ENCODE measurements at places on chromosomes 6 and 20. TPM values are rescaled to one million over a fixed set of nuclear protein-coding genes. Genes with fewer than 3 reads are reported as not detected.
A peak's percentile ranks its signal among the peaks of the same experiment; 100 is the strongest.

- no peak for DNase-seq
Measured at GRCh38 chr6:157989541-157990289, 8.1 kb downstream of the SYNJ2 start.

- DNase-seq, result no peak
Measured at GRCh38 chr20:16485401-16485800, 87.8 kb downstream of the KIF16B start.

DNA sequence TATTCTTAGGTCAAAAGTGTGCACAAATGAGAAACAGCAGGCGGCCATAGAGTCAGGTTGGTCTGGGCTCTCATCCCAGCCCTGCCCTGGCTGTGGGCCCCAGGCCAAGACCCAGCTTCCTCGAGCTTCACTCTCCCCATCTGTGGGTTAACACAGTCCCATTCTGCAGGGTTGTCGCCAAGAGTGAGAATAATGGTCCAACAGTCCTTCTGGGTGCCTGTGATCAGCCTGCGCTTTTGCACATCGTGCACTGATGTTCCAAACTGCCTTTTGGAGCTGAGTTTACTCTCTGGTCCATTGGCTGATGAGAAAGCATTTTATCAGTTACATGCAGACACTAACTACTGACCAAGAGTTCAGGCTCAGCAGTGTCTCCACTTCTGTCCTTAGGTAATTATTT lies 82.6 kb downstream of the INSM1 start:
- no peak for DNase-seq

- DNase-seq, result no peak
Measured at GRCh38 chr20:12237772-12238171, 320.1 kb downstream of the BTBD3 start.

DNA sequence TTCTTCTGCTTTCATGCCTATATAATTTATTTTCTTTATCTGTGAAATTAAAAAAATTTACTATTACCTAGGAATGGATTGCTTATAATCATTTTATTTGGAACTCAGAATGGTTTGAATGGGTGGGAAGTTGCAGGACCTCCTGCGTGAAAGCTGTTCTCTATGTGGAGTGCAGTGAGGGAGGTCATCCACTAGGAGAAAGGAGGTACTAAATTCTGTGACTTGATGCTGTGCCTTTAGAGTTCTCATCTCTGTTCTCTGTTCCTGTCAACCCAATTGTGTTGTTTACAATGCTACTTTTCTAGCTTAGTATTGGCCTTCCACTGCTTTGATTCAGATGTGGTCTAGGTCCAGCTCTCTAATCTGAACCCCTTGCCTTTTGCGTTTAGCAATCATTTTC lies 65.0 kb upstream of the HIVEP1 start:
- DNase-seq, result no peak

- no peak for DNase-seq
Measured at GRCh38 chr20:56788671-56789610, 159.8 kb downstream of the TFAP2C start.

DNA sequence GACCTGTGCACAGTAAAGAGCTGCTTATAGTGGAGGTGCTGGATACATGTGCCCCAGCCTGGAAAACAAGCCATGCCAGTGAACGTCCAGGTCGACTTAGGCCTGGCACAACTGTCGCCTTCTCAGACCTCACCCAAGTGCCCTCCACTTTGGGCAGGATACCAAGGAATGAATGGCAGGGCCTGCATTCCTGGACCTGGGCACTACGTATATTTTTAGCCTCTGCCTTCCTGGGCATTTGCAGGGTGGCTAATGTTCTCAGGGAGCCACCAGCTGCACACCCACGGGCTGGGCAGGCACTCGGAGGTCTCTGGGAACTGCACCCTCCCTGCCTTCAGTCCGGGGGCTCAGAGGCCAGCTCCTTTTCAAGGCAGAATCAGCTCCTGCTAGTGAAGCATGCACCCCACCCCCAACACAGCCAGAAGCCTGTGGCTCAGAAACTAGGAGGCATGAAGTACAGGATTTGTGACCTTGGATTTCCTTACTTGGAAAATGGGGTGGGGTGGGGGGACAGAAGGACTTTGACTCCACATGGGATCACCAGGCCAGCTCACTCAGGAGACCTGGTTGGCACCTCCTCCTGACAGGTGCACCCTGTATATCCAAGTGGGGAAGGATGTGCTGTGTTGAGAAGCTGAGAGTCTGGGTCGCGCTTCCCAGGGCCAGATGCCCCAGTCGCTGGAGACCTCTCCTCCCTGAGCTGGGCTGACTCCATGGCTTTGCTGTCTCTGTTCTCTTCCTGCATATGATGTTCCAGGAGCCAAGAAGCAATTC lies 2.5 kb upstream of the LSM14B start:
- peak; percentile 84 for DNase-seq

GRCh38 chr6:28134015-28134414 lies 7.7 kb upstream of the ZKSCAN8 start:
- DNase-seq, result peak; percentile 59

DNA sequence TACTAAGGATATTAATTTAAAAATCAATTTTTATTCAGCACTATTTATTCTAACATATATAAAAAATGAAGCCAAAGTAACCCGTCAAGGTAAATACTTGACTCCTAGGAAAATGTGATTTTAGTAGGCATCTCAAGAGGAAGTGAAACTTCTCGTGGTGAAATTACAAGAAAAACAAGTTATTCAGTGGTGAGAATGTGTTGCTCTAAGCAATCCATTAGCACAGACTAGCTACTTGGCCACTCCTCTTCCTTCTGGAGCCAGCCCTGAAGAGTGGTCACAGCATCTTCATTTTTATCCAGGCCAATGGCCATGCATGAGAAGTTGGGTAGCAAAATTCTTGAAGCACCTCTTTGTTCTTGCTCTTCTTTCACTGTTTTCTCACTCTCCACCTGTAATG lies 40.4 kb upstream of the GFRAL start:
- DNase-seq, result no peak

GRCh38 chr6:52373151-52373690 lies 11.3 kb downstream of the PAQR8 start:
- DNase-seq, result no peak

DNA sequence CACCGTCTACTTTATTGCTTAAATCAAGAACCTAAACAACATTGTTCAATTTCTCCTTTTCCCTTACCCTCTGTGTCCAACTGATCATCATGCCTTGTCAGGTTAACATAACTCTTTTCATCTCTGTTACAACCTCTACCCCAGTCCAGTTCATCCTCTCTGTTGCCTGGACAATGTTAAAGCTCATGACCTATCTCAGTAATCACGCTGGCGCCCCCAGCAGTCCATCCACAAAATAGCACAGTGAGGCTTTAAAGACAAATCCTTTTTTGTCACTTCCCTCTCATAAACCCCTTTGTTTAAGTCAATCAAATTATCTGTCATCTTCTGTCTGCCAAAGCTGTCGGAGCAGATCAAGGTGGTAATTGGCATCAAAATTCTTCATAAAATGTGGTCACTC lies 140.1 kb downstream of the QKI start:
- peak; percentile 66 for DNase-seq

- no peak for DNase-seq
Measured at GRCh38 chr6:96014846-96015517, 792 bp upstream of the FUT9 start.

DNA sequence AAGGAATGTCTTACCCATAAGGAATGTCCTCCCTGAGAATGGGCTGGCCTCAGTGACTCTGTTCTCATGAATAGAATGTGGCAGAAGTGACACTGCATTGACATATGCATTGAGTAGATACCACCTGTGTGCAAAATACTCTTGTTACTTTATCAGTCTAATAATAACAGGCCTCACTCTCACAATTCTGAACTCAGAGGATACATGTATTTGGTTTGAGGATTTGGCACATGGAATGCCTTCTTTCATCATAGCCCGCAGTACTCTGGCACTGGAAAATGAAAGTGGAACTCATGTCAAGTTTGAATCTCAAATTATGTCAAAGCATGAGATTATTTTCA lies 52.9 kb upstream of the PLCB4 start:
- DNase-seq, result no peak

- no peak for DNase-seq
Measured at GRCh38 chr20:52914870-52915269, 57.3 kb upstream of the TSHZ2 start.

- peak; percentile 24 for DNase-seq
Measured at GRCh38 chr6:170265655-170266054, 25.2 kb downstream of the DLL1 start.

DNA sequence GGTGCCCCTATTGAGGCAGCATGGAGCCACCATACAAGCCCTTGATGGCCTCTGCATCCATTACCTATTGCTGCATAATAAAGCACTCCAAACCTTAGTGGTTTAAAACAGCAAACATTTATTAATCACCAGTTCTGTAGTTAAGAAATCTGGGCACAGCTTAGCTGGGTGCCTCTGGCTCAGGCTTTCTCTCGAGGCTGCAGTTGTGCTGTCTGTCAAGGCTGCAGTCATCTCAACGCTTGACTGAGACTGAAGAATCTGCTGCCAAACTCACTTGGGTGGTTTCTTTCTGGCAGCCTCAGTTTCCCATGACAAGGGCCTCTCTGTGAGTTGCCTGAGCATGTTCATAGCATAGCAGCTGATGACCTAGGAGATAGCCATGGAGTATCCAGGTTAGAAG lies 207.4 kb upstream of the LRFN2 start:
- DNase-seq, result no peak

- no peak for DNase-seq
Measured at GRCh38 chr6:5464099-5464885, 203.0 kb downstream of the FARS2 start.

DNA sequence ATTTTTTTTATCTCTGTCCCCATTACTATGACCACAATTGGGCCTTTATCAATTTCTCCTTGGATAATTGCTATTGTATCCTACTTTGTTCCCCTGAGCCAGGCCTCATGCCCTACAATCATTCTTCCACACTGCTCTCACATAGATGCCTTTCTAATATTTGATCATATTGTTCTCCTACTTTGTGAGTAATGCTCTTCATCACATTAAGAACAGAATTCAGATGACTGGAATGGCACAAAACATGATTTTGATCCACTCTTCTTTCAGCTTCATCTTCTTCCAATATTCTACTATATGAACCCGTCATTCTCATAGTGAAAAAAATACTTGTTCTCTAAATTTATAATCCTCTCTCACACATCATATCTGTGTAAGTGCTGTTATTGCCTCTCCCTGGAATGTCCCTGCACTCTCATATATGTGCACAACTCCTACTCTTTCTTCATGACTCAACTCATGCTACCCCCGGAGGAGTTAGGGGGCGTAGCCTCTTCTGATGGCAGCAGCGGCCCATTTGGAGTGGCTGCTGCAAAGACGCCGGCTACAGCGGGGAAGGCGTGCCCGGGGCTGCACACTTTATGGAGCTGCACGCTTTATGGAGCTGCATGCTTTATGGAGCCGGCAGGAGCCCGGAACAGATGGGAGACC lies 25.3 kb upstream of the HACE1 start:
- no peak for DNase-seq

DNA sequence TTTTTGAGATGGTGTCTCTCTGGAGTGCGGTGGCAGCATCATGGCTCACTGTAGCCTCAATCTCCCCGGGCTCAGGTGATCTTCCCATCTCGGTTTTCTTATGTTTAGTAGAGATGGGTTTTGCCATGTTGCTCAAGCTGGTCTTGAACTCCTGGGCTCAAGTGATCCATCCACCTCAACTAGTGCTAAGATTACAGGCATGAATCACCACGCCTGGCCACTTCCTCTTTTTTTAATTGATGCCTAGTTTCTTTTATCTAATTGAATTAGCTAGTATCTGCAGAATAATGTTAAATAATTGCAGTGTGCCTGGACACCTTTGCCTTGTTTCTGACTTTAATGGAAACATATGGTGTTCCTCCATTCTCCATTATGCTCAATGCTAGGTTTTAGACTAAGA lies 38.4 kb upstream of the SLC22A16 start:
- no peak for DNase-seq

DNA sequence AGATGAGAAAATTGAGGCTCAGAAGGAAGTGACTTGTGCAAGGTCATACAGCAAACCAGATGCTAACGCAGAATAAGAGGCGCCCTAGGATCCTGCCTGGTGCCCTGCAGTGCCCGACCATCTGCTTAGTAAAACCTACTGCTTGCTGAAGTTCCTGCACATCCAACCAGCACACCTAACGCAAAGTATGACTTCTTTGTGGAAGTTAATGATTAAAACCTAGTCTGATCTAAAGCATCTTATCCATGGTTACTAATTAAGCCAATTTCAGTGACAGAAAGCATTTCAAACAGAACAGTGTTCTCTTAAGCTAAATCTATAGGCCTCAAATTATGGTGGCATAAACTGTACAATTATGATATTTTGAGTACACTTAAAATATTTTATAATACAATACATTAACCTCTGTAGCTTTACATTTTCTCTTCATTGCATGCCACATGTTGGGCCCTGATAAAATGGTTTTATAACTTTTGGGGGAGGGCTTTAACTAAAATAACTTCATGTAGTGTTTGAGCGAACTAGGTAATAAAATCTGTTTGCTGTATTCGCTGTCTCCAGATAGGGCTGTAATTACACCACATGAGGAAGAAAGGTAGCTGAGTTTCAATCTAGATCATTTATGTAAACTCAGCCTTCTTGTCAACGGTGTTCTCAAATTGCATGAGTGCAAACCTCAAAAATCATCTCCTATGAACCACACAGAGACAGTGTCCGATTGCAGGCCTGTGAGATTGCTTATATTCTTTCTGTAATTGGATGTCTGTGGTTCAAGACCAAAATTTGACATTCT lies 37.5 kb upstream of the BEND3 start:
- DNase-seq, result peak; percentile 87

- DNase-seq, result no peak
Measured at GRCh38 chr6:159279790-159280277, 110.6 kb downstream of the FNDC1 start.

DNA sequence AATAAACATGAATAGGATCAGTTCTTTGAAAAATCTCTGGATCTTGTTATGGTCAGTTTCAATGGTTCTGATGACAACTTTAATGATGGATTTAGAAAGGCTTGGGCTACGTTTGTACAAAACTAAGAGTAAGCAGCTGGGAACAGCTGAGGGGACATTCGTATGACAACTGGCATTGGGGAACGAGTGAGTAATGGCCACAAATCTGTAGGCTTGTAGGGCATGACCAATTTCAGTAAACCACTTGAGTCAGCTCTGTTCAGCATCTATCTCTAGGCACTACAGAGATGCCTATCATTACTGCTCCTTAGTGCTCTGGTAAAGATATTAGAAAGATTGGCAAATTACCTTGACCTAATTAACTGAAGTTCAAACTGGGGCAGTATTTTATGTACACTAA lies 1375.6 kb downstream of the EPHA7 start:
- DNase-seq, result no peak

The SAMD5 gene
- 0.04 TPM for total RNA-seq

The BMP2 gene
- total RNA-seq, result not detected

The FOXA2 gene
- total RNA-seq, result 12.7 TPM

The HTR1E gene
- not detected for total RNA-seq

The DEFB124 gene
- total RNA-seq, result not detected

The IP6K3 gene
- 0.44 TPM for total RNA-seq

The HLA-DRB5 gene
- not detected for total RNA-seq

The BPI gene
- not detected for total RNA-seq

The MLIP gene
- total RNA-seq, result 0.33 TPM

The SOX12 gene
- total RNA-seq, result 18.7 TPM

The CDC5L gene
- 54.5 TPM for total RNA-seq

The FAM83D gene
- 64.0 TPM for total RNA-seq
